Hematopoietic multipotent progenitor cell (in vitro differentiated cells): ENCODE measurements at places on chromosomes 6 and 20. TPM values are rescaled to one million over a fixed set of nuclear protein-coding genes. Genes with fewer than 3 reads are reported as not detected.

The AVP gene
- 81.3 TPM for total RNA-seq

The LTA gene
- under 0.01 TPM for total RNA-seq

DNA sequence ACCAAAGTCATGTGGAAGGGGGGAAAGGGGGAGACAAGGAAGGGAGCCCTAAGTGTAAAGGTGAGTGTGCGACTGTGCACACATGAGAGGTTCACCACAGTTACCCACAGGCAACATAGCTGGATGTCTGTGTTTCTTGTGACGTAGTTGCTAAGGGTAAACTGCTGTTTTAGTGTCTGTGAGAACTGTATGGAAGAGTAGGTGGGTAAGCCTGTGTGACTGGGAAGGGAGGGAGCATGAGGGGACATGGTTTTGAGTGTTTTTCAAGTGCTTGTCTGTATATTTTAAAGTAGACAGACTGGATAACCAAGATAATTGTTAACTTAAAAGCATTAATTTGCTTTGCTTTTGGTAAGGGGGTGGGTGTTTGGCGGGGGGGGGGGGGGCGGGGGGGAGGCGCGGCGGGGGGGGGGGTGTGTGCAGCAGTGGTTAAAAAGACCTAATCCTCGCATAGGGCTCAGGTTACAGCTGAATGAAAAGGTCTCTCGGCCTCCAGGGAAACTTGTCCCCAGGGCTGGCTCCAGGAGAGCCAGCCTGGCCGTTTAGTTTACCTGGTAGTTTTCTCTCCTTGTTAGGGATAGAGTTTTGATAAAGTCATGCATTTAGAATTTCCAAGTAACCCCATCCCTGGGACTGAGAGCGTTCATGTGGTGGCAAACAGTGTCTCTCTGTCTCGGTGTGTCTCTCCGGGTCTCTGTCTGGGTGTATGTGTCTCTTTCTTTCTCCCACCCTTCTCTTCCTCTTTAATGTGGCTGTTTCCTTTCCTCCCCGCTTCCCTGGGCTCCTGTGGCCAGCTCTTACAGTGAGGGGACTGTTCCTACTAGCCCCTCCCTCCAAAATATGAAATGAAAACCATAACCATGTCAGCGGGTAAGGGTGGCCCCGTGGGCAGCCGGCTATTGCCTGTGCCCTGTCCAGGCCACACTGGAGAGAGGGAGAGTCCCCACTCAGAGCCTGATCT lies 3.4 kb downstream of the SCUBE3 start:
- no peak for DNase-seq

- no peak for DNase-seq
Measured at GRCh38 chr20:48564982-48565539, 262.7 kb downstream of the PREX1 start.

DNA sequence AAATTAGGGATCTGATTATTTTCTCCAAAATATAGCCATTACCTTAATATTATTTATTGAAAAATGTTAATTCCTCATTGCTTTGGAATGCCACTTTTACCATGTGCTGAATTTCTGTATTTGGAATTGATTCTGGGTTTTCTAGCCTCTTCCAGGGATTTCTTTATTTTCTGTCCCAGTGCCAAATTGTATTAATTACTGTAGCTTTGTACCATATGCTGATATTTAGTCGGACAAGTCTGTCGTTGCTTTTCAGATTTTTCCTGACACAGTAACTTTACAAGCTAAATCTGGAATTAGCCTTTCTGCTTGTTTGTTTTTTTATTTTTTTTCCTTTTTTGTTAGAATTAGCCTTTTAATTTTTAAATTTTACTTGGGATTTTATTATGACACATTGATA lies 10.9 kb upstream of the TMEM14B start:
- DNase-seq: no peak

The DLL1 gene
- total RNA-seq: 1.3 TPM

The SIGLEC1 gene
- total RNA-seq: under 0.01 TPM

DNA sequence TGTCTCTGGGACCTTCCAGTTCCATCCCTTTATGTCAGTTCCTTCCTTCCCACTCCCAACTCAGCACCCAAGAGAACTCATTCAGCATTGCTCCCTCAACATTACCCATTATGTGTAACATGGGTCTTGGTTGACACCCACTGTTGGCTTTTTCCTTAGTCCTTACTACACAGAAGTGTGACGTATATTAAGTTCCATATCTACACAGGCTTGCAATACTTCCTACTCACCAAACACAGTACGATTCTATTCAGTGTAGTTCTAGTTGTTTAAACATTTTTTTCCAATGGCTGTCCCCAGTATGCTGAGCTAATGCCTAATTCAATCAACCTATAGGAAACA lies 37.7 kb downstream of the ARHGAP18 start:
- DNase-seq: no peak

DNA sequence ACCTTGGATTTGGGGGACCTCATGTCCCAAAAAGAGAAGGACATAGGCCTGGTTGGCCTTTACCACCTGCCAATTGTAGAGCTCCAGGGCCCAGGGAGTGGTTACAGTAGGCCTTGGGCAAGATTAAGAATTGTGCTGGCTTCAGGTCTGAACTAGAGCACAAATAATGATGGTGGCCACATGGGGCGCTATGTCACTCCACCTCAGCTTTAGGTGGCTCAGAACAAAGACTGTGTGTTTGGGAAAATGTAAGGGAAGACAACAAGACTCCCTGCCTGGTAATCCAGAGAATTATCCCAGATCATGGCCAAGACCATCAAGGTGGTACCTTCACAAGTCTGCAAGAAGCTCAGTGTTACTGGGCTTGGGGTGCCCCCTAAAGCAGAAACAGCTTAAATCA lies 224.9 kb upstream of the OPRM1 start:
- no peak for DNase-seq

DNA sequence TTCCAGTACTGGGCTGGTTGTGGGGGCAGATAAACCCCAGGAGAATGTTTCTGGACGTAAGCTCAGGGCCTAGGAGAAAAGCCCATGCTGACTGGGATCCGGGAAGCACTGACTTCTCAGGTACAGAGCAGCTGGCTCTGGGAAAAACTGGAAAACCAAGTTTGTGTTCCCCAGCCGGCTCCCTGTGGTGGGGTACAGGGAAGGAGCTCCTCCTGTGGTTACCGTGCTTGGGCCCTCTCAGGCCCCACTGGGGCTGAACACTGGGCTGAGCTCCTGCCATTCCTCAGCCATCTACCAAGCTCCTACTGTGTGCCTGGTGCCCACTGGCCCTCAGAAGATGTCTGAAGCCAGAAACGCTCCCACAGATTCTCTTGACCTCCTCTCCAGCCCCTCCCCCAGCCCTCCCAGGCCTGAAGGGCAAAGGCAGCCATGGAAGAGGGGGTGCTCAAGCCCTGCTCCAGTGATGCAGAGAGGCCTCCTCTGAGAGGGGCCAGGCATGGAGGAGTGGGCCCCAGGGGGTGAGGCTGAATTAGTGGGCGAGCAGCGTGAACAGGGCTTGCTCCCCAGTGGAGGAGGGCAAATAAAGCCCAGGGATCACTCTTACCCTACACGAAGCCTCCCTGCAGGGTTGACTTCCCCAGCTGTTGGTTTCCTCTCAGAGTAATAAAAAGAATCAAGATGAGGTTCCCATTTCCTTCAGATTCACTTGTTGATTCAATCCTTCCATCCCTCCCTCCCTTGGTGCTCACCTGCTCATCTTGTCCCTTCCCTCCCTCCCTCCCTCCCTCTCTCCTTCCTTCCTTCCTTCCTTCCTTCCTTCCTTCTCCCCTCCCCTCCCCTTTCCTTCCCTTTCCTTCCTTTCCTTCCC lies 100.0 kb downstream of the VEGFA start:
- no peak for DNase-seq

The ZNF217 gene
- total RNA-seq: 26.7 TPM
